ENCODE measurements at places on chromosomes 12 and 14.
A peak's percentile ranks its signal among the peaks of the same experiment; 100 is the strongest.

DNA sequence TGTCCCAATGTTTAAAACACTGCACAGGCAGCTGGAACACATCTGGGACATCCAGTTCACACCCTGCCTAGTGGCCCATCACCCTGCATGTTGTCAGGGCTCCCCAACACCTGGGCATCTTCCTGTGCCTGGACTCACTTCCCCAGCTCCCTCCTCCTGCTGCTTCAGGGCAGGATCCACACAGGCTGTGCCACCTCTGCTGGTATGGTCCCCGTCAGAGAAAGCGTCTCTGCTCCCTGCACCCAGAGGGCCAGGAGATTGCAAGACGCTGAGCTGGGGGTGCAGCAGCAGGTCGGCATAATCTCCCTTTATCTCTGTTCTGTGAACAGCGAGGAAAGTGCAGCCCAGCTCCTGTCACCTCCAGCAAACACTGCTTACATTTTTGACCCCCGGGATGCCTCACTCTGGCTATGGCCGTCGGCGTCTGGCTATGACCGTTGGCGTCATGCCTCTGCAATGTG, 124.3 kb downstream of the ADGRD1 start:
- DNase-seq = no peak

DNA sequence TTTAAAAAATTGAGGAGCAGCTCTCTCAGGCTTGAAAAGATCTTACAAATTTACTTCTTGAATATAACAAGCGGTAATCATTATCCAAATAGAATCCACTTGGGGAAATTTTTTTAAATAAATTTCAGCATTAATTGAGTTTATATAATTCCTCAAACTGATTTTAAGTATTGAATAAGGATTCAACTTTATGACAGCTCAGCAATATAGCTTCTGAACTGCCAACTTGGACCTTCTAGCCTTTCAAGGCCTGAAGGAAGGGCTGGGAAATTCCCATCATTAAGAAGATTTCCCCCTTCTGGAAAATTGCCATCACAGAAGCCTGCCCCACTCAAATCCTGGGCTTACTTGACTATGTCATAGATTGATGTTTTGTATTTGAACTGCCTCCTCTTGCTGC, 57.5 kb upstream of the GARIN2 start:
- DNase-seq = no peak

GRCh38 chr12:123049398-123050240, 69.1 kb downstream of the ARL6IP4 start:
- peak; percentile 31 for DNase-seq

DNA sequence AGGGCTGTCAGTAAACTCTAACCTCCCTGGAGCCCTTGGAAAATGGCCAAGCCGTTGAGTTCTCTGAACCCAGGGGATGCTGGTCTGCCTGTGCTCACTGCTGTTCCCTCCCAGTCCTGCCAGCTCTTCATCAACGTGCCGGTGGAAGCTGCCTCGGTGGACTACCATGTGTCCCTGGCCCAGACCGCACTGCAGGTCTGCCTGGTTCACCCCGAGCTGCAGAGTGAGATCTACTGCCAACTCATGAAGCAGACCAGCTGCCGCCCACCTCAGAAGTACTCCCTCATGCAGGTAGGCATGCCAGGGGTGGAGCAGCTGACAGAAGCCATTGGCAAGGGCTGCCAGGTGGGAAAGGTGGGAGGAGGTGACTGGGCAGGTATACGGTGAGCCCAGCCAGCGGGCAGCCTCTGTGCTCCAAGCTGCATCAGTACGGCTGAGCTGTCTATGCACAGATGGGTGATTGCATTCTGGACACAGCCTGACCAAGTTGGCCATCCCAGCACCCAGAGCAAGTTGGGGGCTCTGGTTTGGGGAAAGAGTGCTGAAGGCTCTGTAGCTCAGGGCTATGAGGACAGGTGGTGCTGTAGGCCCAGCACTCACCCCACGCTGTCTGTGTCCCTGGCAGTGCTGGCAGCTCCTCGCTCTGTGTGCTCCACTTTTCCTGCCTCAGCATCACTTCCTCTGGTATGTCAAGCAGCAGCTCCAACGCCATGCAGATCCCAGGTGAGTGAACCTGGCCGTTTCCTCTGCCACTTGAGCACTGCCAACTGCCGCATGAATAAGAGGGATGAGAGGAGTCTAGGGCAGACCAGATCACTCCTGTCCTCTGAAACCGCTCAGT, 21.9 kb downstream of the PIGH start:
- DNase-seq = no peak

- DNase-seq = no peak
These were observed 43.6 kb upstream of the PPP2R5C start for GRCh38 chr14:101717663-101718490.

DNA sequence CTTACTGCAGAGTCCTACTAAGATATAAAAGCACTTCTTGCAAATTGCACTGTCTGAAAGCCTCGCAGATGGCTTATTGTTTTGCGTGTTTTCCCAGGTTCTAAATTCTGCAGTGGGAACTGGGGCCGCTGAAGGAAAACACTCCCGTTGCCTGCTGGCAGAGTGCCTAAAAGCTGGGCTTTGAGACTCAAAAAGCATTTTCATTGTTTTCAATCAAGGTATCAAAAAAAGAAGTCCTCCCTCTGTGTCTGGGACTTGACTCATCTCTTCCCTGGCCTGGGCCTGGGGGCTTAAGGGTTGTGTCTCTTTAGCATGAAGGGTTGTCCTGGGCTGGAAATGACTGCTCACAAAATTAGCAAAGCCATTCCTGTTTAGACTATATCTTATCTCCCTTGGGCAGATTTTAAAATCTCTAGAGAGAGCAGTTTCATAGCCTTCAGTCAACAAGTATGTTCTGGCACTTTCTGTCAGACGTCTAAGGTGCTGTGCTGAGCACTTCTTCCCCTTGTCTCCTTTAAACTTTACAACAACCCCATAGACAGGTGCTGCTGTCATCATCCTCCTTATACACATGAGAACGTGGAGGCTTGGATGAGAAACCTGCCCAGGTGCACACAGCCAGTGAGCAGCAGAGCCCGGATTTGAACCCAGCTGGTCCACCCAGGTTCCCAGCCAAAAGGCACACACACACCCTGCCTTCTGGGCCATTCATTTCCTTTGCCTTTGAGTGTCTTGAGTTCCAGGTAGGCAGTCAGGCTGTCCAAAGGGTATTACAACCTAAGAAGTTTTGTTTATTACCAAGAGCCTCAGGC, 31.1 kb downstream of the ELK3 start:
- no peak for DNase-seq

DNA sequence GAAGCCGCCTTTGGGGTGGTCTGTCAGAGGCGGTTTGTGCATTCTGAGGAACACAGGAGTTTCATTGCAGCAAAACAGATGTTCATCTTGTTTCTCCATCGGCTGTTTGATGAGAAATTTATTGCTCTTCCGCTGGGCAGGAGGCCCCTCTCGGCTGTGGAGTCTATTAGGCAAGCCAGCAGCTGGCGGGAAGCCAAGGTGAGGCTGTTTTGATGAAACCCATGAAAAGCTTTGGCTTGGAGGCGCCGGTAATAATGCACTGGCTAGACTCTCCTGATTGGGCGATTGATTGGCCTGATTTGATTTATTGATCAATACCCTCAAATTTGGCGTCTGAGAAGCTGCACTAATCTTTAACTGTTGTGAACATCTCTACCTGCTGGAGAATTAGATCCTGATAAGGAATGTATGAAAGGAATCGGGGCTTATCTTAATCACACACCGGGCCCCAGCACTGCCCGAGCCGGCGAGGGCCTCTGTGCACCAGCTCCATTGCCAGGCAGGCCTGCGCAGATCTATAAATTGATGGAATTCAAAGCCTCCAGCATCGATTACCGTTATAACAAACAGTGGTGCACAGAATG, 187.7 kb downstream of the PHETA1 start:
- peak; percentile 54 for DNase-seq

GRCh38 chr12:129901254-129901653, 2.6 kb downstream of the TMEM132D start:
- peak; percentile 63 for DNase-seq

DNA sequence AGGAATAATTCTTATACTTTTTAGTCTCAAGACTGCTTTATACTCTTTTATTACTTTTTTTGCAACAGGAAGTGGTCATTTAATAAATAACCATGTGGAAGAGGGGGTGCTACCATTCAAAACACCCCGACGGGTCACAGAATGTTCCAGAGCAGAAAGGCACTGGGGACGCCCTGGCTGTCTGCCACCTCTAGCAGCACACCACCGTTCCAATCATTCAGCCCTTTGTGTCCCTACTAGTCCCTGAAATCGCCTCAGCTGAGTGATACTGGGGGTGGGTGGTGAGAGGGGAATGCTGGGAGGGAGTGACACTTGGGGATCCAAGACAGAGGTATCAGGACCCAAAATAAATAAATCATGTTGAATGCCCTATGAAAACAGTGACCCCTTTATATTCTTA, 52.4 kb downstream of the MON2 start:
- DNase-seq = no peak

DNA sequence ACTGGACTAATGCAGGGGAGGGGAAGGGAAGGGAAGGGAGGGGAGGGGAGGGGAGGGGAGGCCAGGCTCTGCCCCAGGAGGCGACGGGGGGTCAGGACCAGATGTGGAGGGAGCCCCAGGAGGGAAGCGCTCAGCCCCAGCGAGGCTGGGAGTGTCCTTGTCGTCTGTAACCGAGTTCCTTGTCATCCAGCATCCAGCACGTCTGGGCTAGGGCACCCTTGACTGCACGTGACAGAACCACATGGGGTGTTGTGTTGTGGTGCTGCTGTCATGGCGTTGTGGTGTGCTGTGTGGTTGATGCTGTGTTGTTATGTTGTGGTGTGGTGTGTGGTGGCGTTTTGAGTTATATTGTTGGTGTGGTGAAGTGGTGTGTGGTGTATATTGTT, 28.4 kb upstream of the SFSWAP start:
- no peak for DNase-seq

GRCh38 chr12:41019461-41019860, 168.7 kb upstream of the PDZRN4 start:
- no peak for DNase-seq

DNA sequence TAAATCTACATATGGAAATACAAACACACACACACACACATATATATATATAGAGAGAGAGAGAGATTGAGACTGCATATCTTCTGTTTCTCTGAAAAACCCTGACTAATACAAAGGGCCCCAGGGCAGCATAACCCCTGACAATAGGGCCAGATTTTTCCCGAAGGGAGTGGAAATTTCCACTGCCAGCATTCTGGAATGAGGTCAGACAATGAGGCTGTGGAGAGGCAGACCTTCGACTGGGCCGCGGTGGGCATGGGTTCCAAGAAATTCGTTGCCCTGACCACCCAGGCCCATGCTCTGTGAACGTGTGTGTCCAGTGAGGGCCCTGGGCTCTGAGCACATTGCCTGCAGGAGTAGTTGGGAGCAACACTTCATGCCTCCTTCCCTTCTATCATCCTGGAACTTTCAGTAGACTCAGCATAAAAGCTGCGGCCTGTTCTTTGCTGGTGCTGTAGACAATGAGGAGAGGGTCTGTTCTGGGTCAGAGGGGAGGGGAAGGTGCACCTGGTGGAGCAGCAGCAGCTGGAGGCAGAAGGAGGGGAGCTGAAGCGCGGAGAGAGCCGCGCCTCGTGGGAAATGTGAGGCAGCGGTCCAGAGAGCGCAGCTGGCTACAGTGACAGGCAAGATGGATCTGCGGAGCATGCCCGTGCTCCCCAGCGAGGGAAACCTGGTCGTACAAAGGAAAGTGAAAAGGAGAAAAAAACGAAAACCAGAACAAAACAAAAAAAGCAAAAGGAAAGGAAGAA, 25.6 kb upstream of the CCDC60 start:
- DNase-seq = no peak

GRCh38 chr14:75267141-75267721, 11.4 kb upstream of the FOS start:
- peak; percentile 82 for DNase-seq

GRCh38 chr12:2582631-2583030, 212.1 kb upstream of the FKBP4 start:
- peak; percentile 3 for DNase-seq

DNA sequence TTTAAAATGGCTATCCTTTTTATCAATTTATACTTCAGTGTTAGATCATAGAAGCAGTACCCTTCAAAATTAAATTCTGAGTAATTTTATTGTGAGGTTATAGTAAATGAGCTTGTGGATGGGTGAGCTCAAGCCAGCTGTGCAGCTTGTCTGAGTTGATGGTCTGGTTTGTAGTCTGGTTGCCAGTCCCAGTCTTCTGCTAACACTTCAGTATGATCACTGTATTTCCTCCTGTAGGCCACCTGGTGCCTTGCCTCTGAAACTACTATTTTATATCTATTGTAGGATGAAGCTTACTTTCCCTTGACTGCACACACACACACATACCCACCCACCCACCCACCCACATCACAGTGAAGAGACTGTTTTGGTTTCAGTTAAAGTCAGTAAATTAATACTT, 496.4 kb downstream of the PCNX1 start:
- DNase-seq = peak; percentile 15

GRCh38 chr12:118271770-118272417, 100.8 kb downstream of the TAOK3 start:
- DNase-seq = no peak

DNA sequence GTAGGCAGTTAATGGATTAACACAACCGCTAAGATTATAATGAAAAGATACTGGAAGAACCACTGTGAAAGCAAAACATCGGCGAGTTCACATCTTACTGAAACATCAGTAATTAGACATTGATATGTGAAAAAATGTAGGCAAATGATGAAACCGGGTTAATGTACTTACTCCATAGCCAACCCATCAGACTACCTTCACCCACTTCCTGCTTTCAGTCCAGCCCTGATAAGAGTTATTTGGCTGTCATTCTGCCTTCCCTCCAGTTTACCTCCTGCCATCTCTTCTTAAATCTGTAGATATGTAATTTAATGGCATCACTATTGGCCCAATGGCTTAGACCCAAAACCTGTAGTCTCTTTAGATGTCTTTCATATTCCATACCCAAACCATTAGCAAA, 46.0 kb upstream of the LGR5 start:
- DNase-seq = no peak

DNA sequence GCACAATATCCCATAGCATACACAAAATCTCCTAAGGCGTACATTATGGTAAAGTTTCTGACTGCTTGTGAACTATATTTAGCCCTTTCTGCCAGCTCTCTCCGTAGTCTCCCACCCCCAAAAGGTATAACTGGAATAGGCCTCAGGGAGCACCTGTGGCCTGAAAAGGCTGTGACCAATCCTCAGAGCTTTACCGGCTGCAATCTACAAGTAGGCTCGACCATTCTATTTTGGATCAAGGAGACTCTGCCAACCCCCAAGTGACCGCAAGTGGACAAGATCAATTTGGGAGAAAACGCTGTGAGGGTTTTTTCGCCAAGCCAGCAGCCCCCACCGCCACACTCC, 1.2 kb downstream of the PPTC7 start:
- DNase-seq = no peak

DNA sequence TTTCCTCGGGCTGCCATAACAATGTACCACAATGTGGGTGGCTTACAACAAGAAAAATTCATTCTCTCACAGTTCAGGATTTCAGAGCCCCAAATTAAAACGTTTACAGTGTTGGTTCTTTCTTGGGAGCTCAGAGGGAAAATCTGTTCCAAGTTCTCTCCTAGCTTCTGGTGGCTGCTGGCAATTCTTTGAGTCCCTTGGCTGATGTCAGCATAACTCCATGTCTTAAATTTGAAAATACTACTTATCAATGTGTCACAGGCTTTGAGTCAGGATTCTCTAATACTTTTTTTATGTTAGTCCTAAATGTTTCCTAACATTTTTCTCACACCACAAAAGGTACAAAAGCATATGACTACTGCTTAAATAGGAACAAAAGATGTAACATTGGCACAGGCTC, 198.4 kb upstream of the ATXN7L3B start:
- DNase-seq = no peak

Measured in fibroblast of skin of right quadriceps (primary cell).